ENCODE measurements at places on chromosomes 7 and 10. TPM values are rescaled to one million over a fixed set of nuclear protein-coding genes. Genes with fewer than 3 reads are reported as not detected.
A peak's percentile ranks its signal among the peaks of the same experiment; 100 is the strongest.

- H3K4me1 ChIP-seq: peaks cover 8% of the 10 kb centered on the region
- no peak overlapping the region for H3K4me3 ChIP-seq
- H3K27ac ChIP-seq: no peak overlapping the region
- peaks cover 12% of the 10 kb centered on the region for H3K27me3 ChIP-seq
These were observed 34.8 kb upstream of the NUB1 start for GRCh38 chr7:151306860-151307259.

DNA sequence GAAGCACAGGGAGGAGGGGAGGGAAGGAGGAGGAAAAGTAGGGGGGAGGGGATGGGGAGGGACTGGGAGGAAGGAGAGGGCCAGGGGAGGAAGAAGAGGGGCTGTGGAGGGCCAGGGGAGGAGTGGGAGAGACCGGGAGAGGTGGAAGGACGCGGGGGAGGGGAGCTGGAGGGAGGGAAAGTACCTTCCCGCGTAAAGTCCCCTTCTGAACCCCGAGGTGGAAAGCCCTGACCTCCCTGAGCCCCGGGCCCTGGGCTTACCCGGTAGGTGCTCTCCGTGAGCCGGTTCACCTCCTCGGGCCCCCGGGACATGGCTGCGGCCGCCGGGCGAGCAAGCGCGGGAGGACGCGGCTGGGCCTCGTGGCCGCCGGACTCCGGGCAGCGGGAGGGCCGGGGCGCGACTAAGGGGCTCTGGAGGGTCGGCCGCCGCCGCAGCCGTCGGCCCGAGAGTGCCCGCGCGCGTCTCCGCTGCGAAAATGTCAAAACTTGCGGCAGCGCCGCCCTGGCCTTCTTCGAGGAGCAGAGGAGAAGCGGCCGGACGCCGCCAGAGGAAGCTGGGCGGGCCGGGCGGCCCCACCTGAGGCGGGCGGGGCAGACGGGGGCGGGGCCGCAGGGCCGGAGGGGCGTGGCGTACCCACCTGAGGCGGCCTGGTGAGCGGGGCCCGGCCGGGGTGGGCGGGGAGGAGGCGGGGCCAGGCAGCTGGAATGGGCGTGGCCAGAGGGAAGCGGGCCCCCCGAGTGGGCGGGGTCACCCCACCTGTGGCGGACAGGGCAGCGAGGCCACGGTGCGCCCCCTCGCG is at the start of gene BAIAP2L1:
BAIAP2L1 (minus strand) TSS at position 549 of the 799 bp plus-strand sequence; CDS start at position 311, 238 bp downstream.
- DNase-seq: peak; percentile 20
- peaks cover 7% of the 10 kb centered on the region for H3K4me1 ChIP-seq
- H3K36me3 ChIP-seq: no peaks in the 10 kb centered on the region
- peak within 1 kb of the TSS; percentile 67 for H3K4me3 ChIP-seq

DNA sequence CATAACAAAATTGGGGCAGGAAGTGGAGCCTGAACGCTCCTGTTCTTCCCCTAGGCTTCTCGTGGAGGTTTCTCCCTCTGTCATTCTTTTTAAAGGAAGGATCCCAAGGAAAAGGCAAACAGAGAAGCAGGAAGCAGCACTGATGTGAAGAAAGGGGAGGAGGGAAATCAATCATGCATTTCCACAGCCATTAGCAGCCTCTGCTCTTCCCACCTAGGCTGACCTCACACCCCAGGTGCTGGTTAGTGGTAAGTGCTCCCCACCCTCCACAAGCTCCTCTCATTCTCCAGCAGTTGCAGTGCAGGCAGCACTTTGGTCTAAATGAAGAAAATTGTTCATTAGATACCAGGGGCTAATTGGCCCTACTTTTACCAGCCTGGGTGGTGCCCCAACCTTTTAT is 2.6 kb downstream of the CRHR2 start:
- DNase-seq: no peak
- no peak overlapping the region for H3K4me3 ChIP-seq
- no peak overlapping the region for H3K27ac ChIP-seq
- peaks cover 6% of the 10 kb centered on the region for H3K4me1 ChIP-seq
- no peaks in the 10 kb centered on the region for H3K36me3 ChIP-seq

DNA sequence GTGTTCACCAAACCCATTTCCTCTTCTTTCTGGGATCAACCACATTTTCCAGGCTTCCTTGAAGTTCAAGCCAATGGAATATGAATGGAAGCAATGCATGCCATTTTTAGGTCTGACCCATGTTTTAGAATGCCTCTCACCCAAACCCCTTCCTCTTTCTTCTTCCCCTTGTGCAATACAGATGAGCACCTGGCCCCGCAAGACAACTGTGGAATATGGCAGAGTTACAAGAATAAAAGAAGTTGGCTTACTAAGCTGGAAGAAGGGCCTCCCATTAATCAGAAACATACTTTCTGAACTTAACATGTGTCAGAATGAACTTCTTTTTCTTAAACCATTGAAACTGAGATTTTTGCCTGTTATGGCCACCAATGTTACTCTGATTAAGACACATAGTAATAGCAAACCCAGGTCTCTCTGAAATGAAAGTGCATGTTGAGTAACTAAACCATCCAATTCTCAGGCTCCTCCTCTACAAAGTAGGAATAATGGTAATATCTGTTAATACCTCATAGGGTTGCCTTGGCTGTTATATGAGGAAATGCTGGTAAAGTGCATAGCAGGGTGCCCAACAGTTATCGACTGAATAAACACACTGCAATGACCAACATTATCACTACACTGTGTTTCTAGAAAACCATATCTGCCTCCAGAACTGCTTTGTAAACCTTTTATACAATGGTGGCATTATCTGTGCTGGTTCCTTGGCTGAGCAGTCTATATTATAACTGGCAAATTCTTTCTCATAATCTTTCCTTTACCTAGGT is 382.2 kb upstream of the NRP1 start:
- DNase-seq: no peak
- H3K4me1 ChIP-seq: peaks cover under 1% of the 10 kb centered on the region
- H3K27ac ChIP-seq: no peak overlapping the region
- H3K36me3 ChIP-seq: no peaks in the 10 kb centered on the region
- no peak overlapping the region for H3K4me3 ChIP-seq
- H3K27me3 ChIP-seq: no peaks in the 10 kb centered on the region

DNA sequence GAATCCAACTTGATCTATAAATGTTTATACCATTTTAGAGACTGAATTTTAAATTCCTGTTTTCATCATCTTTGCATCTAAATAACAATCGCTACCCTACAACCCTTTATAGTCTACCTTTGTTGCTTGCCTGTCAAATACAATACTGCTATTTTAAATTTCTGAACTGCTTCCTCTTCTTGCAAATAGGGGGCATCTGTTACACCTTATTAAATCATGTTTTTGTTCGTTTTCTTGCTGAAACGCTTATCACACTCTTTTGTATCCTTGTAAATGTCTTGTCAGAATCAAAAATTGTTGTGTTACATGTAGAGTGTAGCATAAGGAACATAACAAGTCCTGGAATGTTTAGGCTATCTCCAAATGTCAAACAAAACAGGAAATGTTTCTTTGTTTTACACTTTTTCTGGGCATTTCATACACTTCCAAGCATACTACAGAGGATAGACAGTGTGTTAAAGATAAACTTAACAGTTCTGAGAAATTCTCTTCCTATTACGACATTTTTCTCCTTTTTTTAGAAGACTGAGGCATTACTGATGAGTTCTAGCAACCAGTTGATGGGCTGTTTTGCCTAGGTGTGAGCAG is 281.3 kb downstream of the GPR158 start:
- no peak overlapping the region for H3K27ac ChIP-seq
- H3K4me3 ChIP-seq: no peak overlapping the region
- H3K27me3 ChIP-seq: no peaks in the 10 kb centered on the region
- H3K4me1 ChIP-seq: no peaks in the 10 kb centered on the region

- peaks cover 8% of the 10 kb centered on the region for H3K27me3 ChIP-seq
- no peaks in the 10 kb centered on the region for H3K36me3 ChIP-seq
- no peaks in the 10 kb centered on the region for H3K4me1 ChIP-seq
- no peak for DNase-seq
- no peak overlapping the region for H3K27ac ChIP-seq
These were observed 2.8 kb upstream of the UCN3 start for GRCh38 chr10:5361966-5362365.

DNA sequence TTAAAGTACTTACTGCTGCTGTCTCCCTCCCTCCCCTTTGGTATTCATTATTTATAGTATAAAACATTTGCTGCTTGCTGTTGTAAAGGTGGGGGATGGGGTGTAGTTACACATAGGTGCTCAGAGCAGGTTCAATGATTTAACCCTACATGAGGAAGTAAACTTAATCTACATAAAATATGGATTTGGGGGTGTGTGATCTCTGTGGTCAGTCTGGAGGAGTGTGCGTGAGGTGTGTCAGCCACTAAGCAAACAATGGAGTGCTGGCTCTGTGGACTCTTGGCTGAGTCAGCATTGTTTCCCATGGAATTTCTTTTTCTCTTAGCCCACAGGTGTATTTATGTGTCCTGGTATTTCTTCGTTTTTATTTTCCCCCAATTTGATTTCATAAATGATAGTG is 133.9 kb downstream of the AUTS2 start:
- DNase-seq: peak; percentile 53
- H3K27me3 ChIP-seq: peaks cover 2% of the 10 kb centered on the region
- no peak overlapping the region for H3K27ac ChIP-seq
- H3K4me1 ChIP-seq: peaks cover 18% of the 10 kb centered on the region
- H3K4me3 ChIP-seq: no peak overlapping the region

- H3K4me1 ChIP-seq: no peaks in the 10 kb centered on the region
- no peak for DNase-seq
- H3K27ac ChIP-seq: no peak overlapping the region
- no peak overlapping the region for H3K4me3 ChIP-seq
These were observed 21.4 kb downstream of the VSTM4 start for GRCh38 chr10:49093922-49094321.

DNA sequence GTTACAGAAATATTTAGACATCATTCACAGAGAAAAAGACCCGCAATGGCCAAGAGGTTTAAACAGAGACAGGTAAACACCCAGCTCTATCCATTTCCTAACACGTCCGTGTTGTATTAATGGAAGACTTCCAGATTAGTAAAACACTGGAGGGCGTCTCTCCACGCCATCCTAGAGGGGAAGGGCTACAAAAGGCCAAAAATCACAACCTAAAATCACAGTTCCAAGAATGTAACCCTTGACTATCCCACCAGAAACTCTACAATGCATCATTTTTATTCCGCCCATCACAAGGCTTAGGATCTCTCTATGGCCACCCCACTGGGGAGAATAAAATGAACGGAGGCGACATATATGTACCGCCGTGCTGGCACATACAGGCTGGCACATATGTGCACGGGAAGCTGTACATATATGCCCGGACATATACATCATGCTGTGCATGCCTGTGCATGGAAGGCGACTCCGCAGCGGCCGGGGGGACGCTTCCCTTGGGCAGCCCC is 734 bp downstream of the PCLO start:
- DNase-seq: no peak
- H3K4me1 ChIP-seq: no peaks in the 10 kb centered on the region
- H3K36me3 ChIP-seq: no peaks in the 10 kb centered on the region
- H3K27me3 ChIP-seq: no peaks in the 10 kb centered on the region
- peak overlapping the region; percentile 71 for H3K4me3 ChIP-seq

- H3K27ac ChIP-seq: no peak overlapping the region
- no peak overlapping the region for H3K4me3 ChIP-seq
- peaks cover 31% of the 10 kb centered on the region for H3K4me1 ChIP-seq
- DNase-seq: no peak
- H3K36me3 ChIP-seq: no peaks in the 10 kb centered on the region
These were observed 14.2 kb downstream of the ZNF365 start for GRCh38 chr10:62388328-62388727.

DNA sequence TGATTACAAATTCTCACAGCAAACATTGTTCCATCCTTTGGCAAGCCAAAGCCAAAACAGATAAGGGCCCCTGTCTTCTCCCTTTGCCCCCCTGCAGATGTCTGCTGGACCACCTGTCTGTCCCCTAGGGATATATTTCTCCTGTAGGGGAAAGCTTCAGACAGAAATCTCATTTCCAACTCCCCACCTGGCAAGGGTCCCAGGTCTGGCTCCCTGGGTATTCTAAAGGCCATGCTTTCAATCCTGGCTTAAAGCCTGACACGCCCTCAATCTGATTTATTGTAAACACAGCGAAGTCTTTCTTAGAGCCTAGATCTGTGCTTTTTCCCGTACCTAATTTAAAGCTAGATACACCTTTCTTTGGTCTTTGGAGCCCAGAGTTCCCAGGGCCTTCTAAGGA is 66.1 kb downstream of the KCNMA1 start:
- H3K27ac ChIP-seq: no peak overlapping the region
- no peaks in the 10 kb centered on the region for H3K27me3 ChIP-seq
- H3K36me3 ChIP-seq: no peaks in the 10 kb centered on the region
- no peak overlapping the region for H3K4me3 ChIP-seq
- H3K4me1 ChIP-seq: no peaks in the 10 kb centered on the region
- no peak for DNase-seq

DNA sequence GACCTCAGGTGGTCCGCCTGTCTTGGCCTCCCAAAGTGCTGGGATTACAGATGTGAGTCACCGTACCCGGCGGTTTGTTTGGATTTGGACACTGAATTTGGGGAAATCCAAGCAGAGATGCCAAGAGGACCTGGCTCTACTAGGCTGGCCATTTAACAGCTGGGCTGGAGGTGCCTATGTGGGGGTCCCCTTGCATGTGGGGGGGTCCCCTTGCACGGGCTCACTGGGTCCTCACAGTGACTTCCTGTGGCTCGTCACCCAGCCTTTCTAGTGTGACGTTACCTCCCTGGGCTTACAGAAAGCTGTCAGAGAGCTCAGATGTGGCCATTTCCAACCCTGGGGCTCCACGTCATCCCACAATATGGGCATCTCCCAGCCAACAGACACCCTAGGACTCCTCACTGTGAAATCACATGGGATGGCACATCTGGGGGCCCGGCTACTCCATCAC is 49.3 kb upstream of the GNA12 start:
- DNase-seq: no peak
- no peak overlapping the region for H3K27ac ChIP-seq
- H3K36me3 ChIP-seq: no peaks in the 10 kb centered on the region
- peaks cover 2% of the 10 kb centered on the region for H3K27me3 ChIP-seq

GRCh38 chr7:82376739-82377138 is 66.8 kb downstream of the CACNA2D1 start:
- H3K27me3 ChIP-seq: no peaks in the 10 kb centered on the region
- H3K27ac ChIP-seq: no peak overlapping the region
- no peaks in the 10 kb centered on the region for H3K36me3 ChIP-seq
- DNase-seq: no peak

GRCh38 chr10:16835228-16835627 is 18.0 kb upstream of the RSU1 start:
- H3K4me3 ChIP-seq: no peak overlapping the region
- no peaks in the 10 kb centered on the region for H3K27me3 ChIP-seq
- no peaks in the 10 kb centered on the region for H3K36me3 ChIP-seq
- no peak for DNase-seq
- no peak overlapping the region for H3K27ac ChIP-seq

- H3K27me3 ChIP-seq: no peaks in the 10 kb centered on the region
- no peaks in the 10 kb centered on the region for H3K36me3 ChIP-seq
- no peaks in the 10 kb centered on the region for H3K4me1 ChIP-seq
- no peak overlapping the region for H3K4me3 ChIP-seq
These were observed 118.8 kb downstream of the DIP2C start for GRCh38 chr10:570628-571163.

The EVX1 gene
- total RNA-seq: not detected

The SRI gene
- 132 TPM for total RNA-seq

The SPDYE2 gene
- not detected for total RNA-seq

The ASZ1 gene
- total RNA-seq: not detected

The NEBL gene
- total RNA-seq: 3.7 TPM

The MAP3K8 gene
- total RNA-seq: 5.1 TPM

The INTS1 gene
- 81.4 TPM for total RNA-seq

The HHEX gene
- total RNA-seq: not detected

The ODAD2 gene
- 0.96 TPM for total RNA-seq

The ZNF775 gene
- 6.5 TPM for total RNA-seq

The ZNF467 gene
- 16.5 TPM for total RNA-seq

Data from astrocyte (in vitro differentiated cells and primary cell).